ENCODE measurements at places on chromosomes 16 and 17.

GRCh38 chr17:81153340-81153803 is 11.9 kb upstream of the PVALEF start:
- DNase-seq, result no peak

GRCh38 chr17:48261297-48261880 is 153.8 kb downstream of the SNX11 start:
- DNase-seq, result no peak

DNA sequence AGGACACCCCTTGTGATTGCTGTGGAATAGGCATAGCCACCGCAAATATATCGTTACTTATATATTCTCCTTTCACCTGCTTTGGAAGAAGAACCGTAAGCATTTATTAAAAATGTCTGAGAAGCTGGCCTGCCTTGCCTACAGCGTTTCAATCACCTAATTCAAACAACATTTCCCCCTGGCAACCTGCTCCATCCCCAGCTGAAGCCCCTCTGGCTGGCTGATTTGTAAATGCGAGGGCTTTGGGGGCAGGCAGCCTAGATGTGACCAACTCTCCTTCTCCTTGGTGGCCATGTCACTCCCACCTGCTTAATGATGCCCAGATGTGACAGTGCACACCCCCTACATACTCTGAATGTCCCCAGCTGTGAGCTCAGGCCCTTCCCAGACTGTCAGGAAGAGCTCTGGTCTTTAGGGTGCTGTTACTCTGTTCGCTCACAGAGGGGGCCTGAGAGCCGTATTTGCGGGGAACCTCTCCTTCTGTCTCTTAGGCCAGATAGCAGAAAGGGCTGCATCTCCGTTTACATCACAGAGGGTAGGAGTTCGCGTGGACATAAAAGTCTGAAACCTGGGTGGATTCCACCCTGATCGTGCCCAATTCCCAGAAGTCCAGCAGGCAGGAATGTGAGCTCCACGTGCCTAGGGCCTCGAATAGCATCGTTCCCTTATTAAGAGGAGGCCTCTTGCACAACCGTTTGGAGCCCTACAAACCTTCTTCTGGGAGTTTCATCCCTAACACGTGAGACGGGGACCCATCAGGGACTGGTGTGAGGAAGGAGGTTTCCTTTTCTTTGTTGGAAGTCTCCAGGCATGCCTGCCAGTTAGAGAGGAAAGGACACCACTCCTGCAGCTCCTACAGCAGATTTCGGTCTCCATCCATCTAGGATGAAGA is 2.4 kb upstream of the SDK2 start:
- no peak for DNase-seq

DNA sequence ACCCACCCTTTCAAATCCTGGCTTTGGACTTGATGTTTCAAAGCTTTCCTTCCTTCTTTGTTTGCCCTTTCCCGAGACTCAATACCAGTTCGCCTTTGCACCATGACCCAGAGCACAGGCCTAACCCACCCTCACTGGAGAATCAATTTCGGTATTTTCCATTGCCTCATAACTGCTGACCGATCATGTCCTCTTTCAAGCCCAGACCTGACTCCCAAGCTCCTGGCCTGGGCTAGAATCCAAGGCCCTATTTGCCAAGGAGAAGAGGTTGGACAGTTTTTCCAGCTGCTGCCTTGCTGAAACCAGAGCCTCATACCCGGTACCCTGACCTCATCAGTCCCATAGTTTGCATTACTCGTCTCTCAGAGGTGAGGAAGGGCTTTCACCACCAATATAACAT is 35.3 kb upstream of the HELZ start:
- DNase-seq, result no peak

DNA sequence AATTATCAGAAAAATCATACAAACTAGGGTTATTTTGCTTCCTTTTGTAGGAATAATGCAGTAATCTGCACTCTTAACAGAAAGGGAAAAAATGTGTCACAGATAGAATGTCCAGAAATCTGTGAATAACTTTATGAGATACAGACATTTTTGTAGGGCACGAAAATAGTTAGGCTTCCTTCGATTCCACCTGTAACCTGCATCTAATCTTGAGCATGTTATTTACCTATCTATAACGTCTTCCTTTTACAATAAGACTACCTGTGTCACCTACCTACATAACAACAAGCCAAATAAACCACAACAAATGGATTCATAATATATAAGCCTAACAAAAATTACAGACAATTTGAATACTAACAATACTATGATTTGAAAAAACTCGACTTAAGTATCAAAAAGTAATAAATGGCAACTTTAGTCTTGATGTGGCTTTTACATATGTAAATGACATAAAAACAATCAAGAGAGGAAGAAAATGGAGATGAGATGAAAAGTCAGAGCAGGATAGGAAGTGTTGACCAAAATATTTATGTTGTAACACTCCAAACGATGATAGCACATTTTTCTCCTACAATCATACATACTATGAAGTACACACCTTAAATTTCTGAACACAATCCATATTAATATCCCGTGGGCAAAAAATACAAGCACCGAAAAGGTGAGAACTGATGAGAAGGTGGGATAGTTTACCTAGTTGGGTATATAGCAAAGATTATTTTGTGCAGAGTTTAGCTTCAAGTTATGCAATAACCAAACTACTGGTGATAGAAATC is 2.5 kb downstream of the STAT5B start:
- DNase-seq, result no peak

GRCh38 chr17:75587675-75588595 is at the start of gene MYO15B:
Gene MYO15B (plus strand): TSS chr17:75587800. CDS start chr17:75588058, 258 bp downstream.
- no peak for DNase-seq

DNA sequence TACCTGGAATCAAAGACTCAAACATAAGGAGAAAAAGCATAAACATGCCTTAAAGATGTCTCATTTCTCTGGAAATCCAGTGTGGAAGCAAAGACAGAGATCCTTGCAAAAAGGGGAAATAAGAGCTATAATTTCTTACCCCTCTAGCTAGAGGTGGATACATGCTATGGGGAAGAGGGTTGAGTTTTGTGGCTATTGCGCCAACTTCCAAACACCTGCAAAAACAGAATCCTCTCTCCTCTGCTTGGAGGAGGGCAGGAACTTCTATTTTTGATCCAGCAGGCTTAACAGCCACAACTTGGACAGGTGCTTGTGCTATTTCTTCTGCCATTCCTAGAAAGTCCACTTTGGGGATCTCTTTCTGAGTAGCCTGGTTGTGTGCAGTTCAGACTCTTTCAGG is 21.5 kb upstream of the NUDT7 start:
- no peak for DNase-seq

DNA sequence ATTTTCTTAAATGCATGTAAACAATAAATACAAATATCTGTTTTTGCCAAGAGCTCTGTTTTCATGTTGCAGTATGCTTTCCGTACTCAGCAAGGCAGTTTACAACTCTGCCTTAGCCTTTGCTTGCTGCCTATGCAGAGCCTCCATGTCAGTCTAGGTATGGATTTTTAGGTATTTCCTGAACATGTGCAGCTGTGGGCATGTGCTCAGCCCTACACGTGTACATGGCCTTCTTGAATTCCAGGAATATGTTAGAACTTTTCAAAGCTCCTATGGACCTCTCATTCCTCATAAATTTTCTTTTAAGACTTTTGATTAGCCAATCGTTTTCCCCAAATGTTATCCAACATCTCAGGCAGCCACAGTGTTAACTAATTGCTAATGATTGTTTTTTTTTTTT is 63.8 kb downstream of the SYCE1L start:
- DNase-seq, result no peak
